ENCODE measurements at places on chromosomes 2 and 18.

- no peak for DNase-seq
These were observed 359.9 kb upstream of the ZC3H15 start for GRCh38 chr2:186126181-186126580.

GRCh38 chr2:40041422-40042382 lies 262.6 kb upstream of the THUMPD2 start:
- no peak for DNase-seq

- DNase-seq: no peak
These were observed 316.9 kb downstream of the TXNL1 start for GRCh38 chr18:56321470-56321869.

GRCh38 chr18:42436222-42436765 lies 481.3 kb downstream of the PIK3C3 start:
- DNase-seq: no peak

GRCh38 chr18:68734308-68734707 lies 19.4 kb upstream of the TMX3 start:
- no peak for DNase-seq
